ENCODE measurements at places on chromosomes 6 and 20. TPM values are rescaled to one million over a fixed set of nuclear protein-coding genes. Genes with fewer than 3 reads are reported as not detected.

RAET1G gene
- not detected for total RNA-seq

DNA sequence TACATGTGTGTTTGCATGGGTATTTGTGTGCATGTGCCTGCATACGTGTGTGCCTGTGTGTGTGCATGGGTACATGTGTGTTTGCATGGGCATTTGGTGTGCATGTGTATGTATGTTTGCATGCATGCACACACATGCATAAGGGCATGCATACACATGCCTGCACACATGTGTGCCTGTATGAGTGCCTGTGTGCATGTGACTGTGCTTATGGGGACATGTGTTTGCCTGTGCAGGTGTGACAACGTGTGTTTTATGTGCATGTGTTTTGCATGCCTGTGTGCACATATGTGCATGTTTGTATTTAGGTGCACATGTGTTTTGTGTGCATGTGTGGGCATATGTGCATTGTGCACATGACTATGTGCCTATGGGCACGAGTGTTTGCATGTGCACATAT is 165.7 kb downstream of the ERMARD start:
- DNase-seq = no peak

CRISP3 gene
- total RNA-seq = not detected

- DNase-seq = no peak
Measured at GRCh38 chr20:24723647-24724352, 225.3 kb upstream of the CST7 start.

DNA sequence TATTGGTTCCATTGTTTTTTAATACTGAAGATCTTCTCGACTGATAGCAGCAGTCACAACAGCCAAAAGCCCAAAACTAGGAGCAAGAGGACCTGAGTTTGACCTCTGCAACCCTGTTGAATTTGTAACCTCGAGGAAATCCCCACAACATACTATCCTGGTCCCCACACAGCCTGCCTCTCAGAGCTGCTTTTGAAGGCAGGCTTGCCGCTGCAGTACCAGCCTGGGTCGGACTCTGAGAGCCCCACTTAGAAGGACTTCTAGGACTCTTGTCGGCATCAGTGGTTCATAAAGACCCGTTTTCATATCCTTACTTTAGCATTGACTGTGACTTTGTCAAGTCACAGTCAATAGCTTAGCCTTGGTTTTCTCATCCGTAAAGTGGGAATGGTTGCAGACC is 49.3 kb downstream of the EBF4 start:
- DNase-seq = no peak

- DNase-seq = peak; percentile 42
Measured at GRCh38 chr6:38714239-38715015, 684 bp upstream of the DNAH8 start.

GRCh38 chr6:148866657-148867268 is 119.9 kb downstream of the UST start:
- no peak for DNase-seq

DNA sequence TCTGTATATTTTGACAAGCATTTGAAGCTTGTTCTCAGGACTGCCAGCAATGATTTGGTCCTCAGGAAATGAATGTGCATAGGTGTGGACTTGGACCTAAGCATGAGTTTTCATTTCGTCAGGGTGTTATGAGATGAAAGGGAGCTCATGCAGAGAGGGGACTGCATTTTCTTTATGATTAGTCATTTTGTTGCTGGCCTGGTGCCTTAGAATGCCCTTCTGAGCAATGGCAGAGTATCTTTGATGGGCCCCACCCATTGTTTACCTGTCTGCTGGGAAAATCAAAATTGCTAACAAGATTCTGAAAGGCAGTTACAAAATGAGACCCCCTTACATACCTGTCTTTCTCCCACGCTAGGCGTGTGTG is 51.5 kb upstream of the MTHFD1L start:
- peak; percentile 77 for DNase-seq

SNAP25 gene
- total RNA-seq = 0.35 TPM

DNA sequence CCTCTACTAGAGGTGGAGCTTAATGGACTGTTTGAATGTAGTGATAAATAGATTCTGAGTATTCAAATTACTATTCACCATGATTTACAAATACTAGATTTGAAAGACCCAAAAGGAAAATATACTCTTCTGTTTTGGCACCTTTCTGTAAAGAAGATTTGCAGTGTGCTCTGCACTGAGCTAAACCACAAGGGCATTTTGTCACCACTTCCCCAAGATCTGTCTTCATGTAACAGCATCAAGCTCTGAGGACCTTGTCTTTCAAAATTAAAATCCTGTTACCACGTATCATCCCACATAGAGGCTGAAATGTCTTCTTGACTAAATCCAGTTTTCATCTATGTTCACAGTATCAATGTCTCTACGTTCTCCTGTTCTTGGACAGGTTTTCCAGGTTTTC is 3.3 kb upstream of the PGK2 start:
- no peak for DNase-seq

GRCh38 chr6:135334169-135334568 is 153.1 kb downstream of the MYB start:
- DNase-seq = peak; percentile 15

- no peak for DNase-seq
Measured at GRCh38 chr6:2274981-2275891, 29.8 kb upstream of the GMDS start.

DNA sequence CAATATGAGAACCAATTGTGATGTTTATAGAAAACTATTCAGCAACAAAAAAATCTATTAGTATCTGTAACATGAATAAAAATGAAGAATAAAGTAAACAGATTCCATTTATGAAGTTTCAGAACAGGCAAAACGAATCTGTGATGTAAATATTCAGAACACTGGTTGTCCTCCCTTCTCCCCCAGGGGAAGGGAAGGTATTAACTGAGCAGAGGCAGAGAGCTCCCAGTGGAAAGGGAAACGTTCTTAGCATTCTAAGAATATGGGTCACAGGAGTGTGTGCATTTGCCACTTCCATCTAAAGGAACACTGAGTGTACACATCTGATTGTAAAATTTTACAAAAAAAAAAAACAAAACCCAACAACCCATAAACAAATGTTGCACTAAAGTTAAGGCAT is 23.1 kb downstream of the SPAG4 start:
- DNase-seq = no peak

- peak; percentile 66 for DNase-seq
Measured at GRCh38 chr6:148611213-148611612, 135.6 kb upstream of the UST start.

DNA sequence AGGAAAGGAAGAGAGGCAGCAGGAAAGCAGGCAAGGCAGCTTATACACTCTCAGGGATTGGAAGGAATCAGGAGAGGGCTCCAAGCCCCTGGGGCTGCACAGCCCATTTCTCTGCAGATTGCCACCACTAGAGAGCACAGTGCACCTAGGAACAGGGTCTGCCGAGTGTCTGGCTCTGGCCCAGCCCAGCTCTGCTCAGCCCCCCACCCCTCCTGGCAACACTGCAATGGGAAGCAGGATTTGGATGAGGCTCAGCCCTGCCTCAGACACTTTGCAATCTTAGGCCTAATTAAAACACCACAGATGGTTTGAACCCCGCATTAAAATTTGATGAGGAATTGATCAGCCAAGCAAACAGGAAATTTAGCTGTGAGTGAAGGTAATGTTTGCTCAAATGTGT is 252.7 kb downstream of the DHX35 start:
- no peak for DNase-seq
